Pancreas (tissue), 10 donors: ENCODE measurements at places on chromosomes 1 and 21. TPM values are rescaled to one million over a fixed set of nuclear protein-coding genes. Genes with fewer than 3 reads are reported as not detected.

DNA sequence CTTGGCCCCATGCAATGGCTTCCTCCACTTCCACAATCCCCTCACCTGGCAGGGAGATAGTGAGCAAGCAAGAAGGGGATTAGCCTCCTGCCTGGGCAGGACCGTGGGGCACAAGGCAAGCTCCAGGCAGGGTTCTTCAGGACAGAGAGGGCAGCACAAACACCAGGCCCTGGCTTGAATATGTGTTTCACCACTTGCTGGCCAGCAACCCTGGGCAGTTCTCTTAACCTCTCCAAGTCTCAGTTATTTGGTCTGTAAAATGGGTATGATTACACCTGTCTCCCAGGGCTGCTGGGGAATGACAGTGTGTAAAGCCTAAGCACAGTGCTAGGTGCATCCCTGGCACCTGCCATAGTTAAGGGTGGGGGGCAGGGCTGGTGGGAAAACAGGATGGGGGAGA, 31.9 kb downstream of the H3-3A start:
- no peak for DNase-seq

GRCh38 chr21:43613755-43614638, 45.3 kb downstream of the HSF2BP start:
- DNase-seq, result no peak

DNA sequence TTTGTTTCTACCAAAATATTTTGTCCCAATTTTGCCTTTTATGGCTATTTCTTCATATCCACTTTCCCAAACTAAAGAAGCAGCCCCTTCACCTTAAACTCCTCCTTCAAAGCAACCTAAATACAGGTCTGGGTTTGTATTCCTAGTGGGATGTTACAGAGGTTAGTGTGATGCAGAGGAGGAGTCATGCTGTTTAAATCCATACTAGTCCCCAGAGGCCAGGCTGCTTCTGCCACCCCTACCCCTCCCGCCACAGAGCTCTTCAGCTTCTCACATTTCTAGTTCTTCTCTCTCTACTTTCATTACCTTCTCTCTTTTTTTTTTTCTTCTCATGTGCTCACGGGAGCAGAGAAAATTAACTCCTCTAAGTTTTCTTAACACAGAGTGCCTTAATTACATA, 29.3 kb downstream of the SELL start:
- no peak for DNase-seq

DNA sequence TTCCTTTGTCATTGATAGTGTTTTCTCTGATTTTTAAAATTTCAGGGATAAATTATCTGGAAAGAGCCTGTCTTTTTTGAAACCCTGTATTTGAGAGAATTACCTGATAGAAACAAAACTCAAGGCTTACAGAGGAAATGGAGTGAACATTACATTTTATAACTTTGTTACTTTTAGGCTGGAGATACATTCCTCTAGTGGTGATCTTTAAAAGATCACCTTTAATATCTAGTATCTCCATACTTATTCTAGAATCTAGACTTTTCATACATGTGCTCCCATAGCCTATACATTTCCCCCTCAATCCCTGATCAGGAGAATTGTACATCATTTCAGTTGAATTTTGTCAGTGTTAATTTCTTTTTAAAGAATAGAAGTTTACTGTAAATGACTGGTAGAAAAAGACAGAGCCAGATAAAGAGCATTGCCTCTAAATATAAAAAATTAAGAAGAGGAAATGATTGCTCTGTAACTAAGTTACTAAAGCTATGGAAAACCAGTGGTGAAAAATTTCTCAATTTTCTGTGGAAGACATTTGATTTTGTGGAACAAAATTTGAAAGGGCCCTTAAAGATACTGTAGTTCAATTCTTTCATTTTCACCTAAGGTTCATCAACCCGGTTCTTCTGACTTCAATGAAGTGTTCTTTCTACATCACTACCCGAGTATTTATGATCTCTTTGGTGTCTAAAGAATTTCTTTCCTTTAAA, 33.7 kb downstream of the RASAL2 start:
- no peak for DNase-seq

- DNase-seq, result no peak
Observed at GRCh38 chr21:17440969-17441368, 71.9 kb upstream of the CXADR start.

DNA sequence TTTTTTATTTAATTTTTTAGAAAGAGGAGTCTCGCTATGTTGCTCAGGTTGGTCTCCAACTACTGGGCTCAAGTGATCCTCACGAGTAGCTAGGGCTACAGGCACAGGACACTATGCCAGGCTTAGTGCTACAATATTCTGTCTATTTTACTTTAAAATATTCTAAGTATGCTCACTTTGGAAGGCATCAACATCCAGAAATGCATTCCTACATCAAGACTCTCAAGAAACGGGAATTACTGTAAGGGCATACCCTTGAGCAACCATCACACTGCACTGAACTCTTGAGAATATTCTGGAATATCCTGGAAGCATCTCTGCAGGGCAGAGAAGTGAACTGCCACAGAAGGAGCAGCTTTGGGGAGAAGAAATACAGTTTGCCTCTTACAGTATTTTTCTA, 565 bp upstream of the DMRTB1 start:
- no peak for DNase-seq

DNA sequence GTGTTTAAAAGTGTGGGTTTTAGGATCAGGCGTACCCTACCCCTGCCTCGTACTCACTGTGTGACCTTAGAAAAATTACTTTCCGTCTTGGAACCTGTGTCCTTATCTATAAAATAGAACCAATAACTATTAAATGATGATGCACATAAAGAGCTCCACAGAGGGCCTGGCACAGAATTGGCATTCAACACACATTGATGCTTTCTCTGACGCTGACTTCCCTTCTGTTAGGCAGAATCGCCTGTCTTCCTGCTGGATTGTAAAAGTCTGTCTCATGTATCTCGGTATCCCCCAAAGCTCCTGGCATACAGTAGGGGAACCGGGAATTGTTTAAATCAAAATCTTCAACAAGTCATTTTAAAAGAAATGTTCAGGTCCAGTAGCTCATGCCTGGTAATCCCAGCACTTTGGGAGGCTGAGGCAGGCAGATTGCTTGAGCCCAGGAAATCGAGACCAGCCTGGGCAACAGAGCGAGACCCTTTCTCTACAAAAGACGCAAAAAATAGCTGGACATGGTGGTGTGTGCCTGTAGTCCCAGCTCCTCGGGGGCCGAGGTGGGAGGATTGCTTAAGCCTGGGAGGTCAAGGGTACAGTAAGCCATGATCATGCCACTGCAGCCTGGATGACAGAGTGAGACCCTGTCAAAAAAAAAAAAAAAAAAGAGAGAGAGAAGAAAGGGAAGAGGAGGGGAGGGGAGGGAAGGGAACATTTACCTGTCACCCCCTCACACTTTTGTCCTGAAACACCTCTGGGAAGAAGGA, 41.3 kb upstream of the FHAD1 start:
- no peak for DNase-seq

DNA sequence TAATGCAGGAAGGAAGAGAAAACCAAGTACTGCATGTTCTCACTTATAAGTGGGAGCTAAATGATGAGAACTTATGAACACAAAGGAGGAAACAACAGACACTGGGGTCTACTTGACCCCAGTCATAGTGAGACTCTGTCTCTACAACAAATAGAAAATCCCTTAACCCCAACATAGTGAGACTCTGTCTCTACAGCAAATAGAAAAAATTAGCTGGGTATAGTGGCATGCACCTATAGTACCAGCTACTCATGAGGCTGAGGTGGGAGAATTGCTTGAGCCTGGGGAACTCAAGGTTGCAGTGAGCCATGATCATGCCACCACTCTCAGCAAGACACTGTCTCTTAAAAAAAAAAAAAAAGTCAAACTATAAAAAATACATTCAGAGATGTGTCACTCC, 42.7 kb downstream of the GIPC2 start:
- DNase-seq, result no peak

- DNase-seq, result no peak
Observed at GRCh38 chr1:224170748-224171478, 12.1 kb upstream of the DEGS1 start.

The NPHS2 gene
- not detected for total RNA-seq
